EH (cell line): ENCODE measurements at places on chromosomes 3 and 15.
A peak's percentile ranks its signal among the peaks of the same experiment; 100 is the strongest.

GRCh38 chr3:124904835-124905492 is 17.8 kb upstream of the ITGB5 start:
- no peak for DNase-seq

DNA sequence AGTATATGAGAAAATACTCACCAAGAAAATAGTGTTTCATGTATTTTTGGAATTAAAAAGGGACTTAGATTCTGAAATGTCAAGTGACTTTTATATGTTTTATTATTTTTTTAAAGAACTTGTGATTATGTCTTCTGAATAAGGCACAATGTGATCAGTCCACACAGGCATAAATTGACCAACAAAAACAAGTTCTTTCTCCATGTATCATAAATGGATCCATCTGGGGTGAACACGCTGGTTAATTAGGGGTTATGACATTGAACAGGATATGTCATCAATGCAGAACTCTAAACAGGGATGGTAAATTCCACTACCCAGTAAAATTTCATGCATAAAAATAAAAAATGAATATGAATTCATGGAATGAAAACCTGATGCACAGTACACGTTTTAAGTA is 31.3 kb upstream of the PIK3CA start:
- no peak for DNase-seq

GRCh38 chr3:733313-733712 is 359.5 kb upstream of the CNTN6 start:
- DNase-seq = no peak

GRCh38 chr3:26621176-26621575 is 1.4 kb upstream of the LRRC3B start:
- no peak for DNase-seq

- DNase-seq = no peak
Observed at GRCh38 chr3:31187380-31187779, 292.9 kb upstream of the GADL1 start.

DNA sequence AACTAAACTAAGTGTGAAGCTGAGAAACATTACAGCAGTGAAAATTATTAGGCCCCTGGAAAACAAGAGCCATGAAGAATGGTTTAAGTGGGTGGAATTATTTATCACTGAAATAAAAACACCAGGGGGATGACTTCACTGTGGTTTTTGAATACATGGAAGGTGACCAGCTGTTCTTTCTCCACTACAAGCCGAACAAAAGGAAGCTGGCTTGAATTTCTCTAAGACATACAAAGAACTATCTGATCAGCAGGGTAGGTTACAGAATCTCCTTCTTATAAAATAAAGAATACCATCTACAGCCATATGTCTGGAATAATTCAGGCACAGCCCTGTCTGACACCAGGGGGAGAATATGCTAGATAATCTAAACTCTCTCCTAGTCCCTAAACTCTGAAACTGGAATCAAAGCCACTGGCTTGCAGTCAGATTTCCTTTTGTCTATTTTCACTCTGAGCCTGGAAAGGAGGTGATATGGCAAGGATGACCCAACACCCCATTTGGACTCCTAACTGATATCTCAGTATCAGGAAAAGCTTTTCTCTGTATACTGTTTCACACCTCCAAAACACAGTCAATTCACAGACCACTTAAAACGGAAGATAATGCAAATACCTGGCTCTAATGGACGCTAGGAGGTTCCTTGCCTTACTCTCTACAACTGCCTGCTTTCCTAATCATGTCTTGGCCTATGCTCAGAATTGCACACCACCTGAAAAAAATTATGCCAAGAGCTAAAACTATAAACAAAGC is 31.2 kb downstream of the SPATA12 start:
- DNase-seq = no peak

DNA sequence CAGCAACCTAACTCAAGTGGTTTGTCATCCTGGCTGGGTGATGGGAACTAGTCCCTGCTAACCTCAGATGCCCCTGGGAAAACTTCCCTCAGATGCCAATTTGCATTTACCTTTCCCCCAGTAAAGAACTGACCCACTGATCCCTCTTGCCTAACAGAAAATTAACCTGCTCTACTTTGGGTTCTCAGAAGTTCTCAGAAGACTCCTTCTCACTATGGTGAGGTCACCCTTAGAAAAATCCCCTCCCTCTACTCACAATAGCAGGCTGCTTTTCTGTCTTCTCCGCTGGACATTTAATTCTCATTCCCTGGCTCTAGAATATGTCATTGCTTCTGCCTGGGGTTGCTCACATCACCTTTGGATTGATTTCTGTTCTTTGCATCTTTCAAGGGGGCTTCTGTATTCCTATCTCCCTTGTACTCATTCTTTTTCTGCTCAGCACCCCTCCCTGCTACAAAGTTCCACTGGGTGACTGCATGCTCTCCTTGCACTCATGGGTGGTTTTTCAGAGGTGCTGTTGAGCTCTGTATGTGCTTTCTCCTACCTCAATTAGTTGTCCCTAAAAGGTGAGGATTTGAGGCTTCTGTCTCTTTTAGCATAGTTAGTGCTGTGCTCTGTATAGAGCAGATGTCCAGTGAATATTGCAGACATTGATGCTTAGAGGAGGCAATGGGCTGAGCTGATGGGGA is 869 bp downstream of the PLA1A start:
- DNase-seq = no peak

- no peak for DNase-seq
Observed at GRCh38 chr3:184687363-184688015, 24.4 kb downstream of the MAGEF1 start.

GRCh38 chr15:89784686-89784960 is 8.5 kb downstream of the MESP2 start:
- no peak for DNase-seq

- no peak for DNase-seq
Observed at GRCh38 chr3:100329800-100330489, 4.6 kb upstream of the NIT2 start.

GRCh38 chr15:37933666-37934065 is 774 bp upstream of the TMCO5A start:
- DNase-seq = peak; percentile 85

GRCh38 chr3:127608362-127608718 is 10.1 kb downstream of the MCM2 start:
- DNase-seq = no peak

DNA sequence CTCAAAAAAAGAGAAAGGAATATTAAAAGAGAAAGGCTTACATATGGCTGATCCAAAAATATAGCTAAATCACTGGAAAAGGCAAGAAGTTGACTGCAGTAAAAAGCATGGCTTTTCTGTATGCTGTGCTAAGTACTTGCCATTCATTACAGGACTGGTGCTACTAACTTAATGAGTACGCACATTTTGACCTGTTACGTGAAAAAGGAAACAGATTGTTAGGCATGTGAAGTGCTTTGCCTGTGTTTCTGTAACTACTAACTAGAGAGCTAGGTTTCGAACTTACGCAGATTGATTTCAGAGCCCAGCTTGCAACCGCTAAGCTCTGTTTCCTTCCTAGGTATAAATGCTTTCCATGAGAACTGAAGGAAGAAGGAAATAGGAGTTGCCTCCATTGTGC is 2.8 kb downstream of the TRNT1 start:
- DNase-seq = no peak

DNA sequence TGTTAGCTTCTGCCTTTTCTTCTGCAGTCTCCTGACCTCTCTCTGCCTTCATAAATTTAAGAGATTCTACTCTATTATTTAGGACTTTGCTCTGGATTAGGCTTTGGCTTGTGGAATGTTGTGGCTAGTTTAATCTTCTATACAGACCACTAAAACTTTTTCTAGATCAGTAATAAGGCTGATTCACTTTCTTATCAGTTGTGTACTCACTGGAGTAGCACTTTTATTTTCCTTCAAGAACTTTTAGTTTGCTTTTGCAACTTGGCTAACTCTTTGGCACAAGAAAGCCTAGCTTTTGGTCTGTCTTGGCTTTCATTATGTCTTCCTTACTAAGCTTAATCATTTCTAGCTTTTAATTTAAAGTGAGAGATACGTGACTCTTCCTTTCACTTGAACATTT is 265.5 kb upstream of the TBC1D5 start:
- DNase-seq = no peak

GRCh38 chr3:68306571-68306970 is 625.8 kb downstream of the TAFA4 start:
- DNase-seq = no peak

DNA sequence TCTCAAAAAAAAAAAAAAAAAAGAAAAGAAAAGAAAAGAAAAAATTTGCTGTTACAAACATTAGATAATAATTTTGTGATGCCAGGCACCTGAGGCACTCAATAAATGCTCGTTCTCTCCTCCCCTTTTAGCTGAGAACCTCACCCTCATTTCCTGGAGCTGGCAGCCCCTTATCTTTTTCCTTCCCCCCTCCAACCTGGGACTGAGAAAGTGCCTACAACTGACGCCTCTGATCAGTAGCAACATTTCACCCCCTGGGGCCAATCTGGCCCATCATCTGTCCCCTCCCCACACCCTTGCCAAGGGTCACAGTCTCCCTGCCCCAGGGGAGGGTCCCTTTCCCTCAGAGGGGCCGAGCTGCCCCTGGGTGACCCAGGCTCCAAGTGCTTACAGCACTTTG is 12.6 kb upstream of the RNU6-1 start:
- DNase-seq = no peak

GRCh38 chr15:55992769-55993110 is 672 bp downstream of the NEDD4 start:
- DNase-seq = no peak

DNA sequence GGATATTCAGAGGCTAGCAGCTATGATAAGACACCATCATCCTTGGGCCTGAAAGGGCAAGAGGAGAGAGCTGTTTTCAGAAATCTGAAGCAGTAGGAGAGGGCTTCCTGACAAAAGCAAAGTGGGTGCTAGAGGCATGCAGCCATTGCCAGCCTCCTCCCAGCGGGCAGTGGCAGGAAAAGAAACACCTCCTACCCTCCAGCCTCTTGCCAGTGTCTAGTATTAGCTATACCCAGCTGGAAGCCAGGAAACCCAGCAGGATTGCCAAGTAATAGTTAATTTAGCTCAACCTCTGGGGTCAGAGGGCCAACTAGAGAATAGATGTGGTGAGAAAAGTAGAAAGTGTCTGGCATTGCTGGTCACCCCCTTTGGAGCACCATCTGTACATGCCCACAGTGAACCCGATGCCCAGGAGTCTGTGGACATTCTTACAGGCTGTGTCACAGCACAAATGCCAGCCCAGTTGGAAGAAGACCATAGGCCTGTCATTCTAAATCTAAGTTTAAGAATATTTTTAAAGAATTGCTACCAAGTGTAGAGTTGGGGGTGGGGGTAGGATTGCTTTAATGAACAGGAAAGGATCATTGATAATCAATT is 85.3 kb downstream of the HCN4 start:
- DNase-seq = no peak

GRCh38 chr3:143794793-143795462 is 53.3 kb downstream of the SLC9A9 start:
- DNase-seq = no peak

DNA sequence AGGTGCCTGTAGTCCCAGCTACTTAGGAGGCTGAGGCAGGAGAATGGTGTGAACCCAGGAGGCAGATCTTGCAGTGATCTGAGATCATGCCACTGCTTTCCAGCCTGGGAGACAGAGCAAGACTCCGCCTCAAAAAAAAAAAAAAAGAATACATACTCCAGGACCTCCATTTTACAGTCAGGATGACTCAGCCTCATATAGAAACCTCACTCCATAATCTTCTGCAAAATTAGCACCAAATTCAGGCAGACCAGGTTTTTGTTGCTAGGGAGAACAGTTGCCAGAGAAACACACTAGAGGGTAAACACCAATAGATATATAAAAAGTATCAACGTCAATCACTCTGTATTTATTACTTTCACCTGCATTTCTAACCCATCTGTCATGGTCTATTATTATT is 28.3 kb upstream of the AP3B2 start:
- peak; percentile 6 for DNase-seq

GRCh38 chr3:113304856-113305540 is 93.6 kb downstream of the BOC start:
- peak; percentile 22 for DNase-seq

- no peak for DNase-seq
Observed at GRCh38 chr3:42214064-42214463, 51.9 kb downstream of the CCK start.

GRCh38 chr15:79068790-79069189 is 21.8 kb downstream of the RASGRF1 start:
- no peak for DNase-seq

GRCh38 chr15:37340438-37340837 is 240.1 kb upstream of the MEIS2 start:
- no peak for DNase-seq

DNA sequence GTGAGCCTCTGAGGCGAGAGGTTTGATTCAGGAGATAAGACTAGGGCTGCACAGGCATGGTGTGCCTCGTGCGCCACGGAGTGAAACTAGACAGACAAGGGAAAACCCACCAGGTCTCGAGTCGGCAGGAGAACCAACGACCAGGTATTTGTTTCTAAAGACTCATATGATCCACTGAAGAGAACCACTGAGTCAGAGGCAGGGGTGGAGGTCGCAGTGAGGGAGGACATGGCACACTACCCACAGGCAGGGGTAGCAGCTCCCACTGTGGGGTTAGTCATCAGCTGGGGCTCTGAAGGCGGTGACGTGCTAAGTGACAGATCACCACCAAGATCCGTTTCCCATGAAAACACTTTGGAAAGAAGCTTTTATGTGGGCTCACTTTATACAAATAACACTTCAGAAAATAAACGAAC is 45.7 kb downstream of the CHSY1 start:
- DNase-seq = peak; percentile 66

DNA sequence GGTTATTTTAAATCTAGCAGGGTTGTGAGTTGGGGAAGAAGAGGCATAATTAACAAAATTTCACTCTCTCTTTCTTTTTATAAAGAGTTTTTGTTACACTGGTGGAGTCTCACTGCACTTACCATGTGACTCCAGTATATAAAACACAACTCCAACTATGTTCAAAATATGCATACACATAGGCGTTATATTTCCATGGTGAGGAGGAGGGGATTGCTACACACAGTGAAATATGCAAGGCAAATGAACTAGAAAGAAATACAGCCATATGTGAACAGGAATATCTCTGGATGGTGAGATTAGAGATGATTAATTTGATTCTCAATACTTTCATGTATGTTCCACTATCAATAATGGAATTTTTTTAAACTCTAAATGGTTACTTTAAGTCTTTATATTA is 385.0 kb downstream of the MAGI1 start:
- no peak for DNase-seq

- DNase-seq = no peak
Observed at GRCh38 chr3:137763594-137763938, 549 bp upstream of the SOX14 start.

- no peak for DNase-seq
Observed at GRCh38 chr3:43869491-43869890, 178.8 kb downstream of the ABHD5 start.

- peak; percentile 73 for DNase-seq
Observed at GRCh38 chr3:65439641-65440284, 599.0 kb downstream of the MAGI1 start.

GRCh38 chr15:39553947-39554693 is 26.8 kb upstream of the THBS1 start:
- DNase-seq = no peak
